Lung microvascular endothelial cell (primary cell): ENCODE measurements at places on chromosomes 7 and 10.

GRCh38 chr10:75402486-75403143, 1.1 kb upstream of the ZNF503 start:
- no peak for DNase-seq

GRCh38 chr7:140592964-140593671, 47.5 kb downstream of the DENND2A start:
- DNase-seq: no peak

DNA sequence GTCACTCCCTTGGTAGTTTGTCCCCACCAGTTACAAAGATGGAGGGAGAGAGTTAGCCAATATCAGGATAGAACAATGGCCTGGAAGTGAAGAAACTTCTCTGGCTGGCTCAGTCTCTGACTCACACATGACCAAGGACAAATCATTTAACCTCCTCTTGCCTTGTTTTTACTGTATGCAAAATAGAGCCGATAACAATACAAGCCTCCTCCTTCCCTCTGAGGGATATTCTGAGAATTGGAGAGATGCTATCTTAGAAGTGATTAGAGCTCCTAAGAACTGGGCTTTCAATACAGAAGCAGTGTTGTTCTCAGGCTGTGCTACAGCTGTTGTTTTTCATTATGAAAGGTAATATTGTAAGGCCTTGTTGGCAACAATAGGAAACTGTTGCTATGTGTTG, 87.7 kb upstream of the EGR2 start:
- DNase-seq: no peak

DNA sequence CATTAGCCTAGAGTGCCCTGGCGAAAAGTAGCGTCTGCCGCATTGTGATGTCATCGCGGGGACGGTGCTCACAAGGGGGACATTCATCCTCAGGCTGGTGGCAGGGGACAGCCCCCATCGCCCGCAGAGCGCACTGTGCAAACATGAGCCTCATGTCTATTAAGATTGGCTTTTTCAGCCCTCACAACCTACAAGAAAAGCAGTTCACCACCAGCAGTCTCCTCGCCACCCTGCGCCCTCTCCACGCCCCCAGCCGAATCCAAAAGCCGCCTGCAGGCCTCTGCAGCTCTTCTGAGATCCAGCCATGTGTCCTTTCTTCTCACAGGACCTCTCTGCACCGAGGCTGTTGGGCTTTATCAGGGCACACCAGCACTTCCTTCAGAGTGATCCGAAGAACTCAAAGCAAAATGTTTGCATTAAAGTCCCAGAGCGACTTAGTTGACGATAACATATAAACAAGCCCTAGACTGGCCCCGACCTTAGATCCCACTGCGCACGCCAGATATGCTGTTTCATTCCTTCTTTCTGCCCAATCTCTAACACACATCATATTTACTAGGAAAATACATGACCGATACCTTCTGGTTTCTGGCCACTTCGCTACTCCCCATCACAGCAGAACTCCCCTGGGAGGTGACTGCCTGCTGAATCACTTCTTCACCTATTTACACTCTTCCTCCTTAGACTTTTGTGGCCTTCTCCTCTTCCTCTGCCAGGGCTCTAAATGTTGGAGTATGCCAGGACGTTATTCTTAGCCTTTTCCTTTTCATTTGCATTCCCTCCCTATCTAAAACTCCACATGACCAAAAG, 206.0 kb upstream of the SH2B2 start:
- no peak for DNase-seq

- no peak for DNase-seq
Measured at GRCh38 chr10:121539786-121540185, 58.5 kb downstream of the FGFR2 start.

- DNase-seq: no peak
Measured at GRCh38 chr10:3104251-3104918, 37.0 kb downstream of the PFKP start.

DNA sequence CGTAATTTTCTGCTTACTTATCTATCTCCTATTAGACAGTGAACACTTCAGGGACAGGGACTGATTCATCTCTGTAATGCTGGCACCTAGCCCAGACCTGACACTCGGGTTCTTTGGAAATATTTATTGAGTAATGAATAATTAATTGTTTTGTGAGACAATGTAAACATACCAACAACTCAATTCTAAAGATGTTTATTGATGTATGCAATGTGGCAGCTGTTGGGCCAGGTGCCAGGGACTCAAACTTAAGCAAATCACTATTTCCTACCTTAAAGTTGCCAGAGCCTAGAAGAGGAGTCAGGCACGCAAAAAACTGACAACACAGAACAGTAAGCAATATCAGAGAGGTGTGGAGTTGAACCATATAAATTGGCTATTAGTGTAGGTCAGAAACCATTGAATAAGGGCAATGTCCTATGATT, 63.6 kb upstream of the BMPER start:
- DNase-seq: peak; percentile 59

- no peak for DNase-seq
Measured at GRCh38 chr10:125482108-125482507, 200.9 kb downstream of the TEX36 start.

DNA sequence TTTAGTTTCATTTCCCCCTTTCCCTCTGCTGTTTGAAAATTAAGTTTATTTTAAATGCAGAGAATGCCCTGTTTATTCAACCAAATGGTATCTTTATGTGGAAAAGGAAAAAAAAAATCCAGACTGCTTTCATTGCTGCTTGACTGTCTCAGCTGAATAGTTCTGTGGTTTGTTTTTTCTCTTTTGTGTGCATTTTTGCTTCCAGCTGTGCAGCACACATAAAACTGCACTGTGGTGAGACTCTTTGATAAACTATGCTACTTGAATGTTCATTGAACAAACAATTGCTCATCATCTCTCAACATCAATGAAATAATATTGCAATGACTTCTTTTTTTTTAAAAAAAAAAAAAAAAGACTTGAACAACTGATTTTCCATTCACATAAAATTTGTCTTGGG, 78.6 kb upstream of the GLI3 start:
- no peak for DNase-seq

- no peak for DNase-seq
Measured at GRCh38 chr10:101261702-101262101, 32.4 kb upstream of the LBX1 start.

DNA sequence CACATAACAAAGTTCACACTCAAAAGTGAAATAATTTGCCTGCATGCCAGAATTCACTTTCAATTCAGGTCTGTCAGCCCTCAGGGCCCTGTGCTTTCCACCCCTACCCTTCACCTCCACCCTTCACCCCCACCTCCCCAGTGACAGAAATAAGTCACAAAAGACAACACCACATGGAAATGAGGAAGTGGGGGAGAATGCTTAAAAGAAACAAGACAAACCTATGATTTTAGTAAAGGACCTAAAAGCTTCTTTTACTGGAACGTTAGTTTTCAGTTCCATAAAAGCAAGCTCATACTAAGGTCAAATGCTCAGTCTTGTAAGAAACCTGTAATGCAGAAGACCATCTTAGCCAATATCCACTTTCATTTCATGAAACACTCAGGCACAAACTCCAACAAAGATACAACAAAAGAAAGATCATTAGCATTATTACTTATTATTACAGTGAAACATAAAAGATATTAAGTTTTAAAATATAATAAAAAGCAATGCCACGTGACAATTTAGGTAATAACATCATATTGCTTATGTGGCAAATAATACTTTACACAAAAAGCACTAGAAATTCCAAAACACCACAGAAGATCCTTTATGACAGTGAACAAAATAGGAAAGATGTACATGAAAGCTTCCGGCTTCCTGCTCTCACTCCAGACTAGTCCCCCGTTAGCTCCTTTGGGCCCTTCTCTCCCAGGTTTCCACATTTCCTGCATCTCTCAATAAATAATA, 112.1 kb downstream of the LMBR1 start:
- no peak for DNase-seq

GRCh38 chr7:154480817-154481216, 428.6 kb downstream of the DPP6 start:
- DNase-seq: no peak

DNA sequence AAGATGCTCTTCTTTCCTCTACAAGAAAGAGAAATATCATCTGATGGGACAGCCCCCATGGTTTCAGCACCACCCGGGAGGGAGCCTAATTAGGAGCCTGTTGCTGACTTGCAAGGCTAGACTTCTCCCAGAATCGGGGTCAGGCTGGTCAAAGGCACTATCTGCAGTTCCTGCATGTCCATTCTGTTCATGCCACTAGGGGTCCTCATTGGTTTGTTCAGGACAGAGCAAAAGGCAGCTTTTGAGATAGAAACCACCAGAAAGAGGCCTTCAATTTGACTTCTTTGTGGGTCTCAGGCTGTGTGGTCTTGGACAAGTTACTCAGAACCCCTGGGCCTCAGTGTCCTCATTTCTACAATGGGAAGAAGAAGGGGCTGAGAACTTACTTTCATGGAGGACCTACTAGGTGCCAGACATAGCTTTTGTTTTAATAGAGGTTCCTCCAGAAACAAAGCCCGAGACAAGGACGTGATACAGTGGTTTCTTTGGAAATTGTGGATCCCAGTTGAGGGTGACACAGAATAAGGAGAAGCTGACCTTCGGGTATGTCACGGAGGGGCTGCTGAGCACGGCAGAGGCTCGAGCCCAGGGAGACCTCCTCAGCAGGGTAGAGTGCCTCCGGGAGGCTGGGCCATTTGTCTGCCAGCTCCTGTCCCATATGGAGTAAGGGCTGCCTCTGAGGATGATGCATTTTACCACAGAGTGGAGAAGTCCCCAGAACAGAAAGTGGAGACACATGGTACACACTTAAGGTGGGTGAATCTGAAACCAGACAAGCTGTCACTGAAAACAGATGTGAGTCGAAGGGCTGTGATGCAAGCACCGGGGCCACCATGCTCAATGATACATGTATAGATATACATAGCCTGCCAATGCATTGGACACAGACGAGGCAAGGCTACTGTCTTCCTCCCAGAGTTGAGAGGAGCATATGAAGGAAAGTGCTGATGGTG, 33.1 kb upstream of the NEUROD6 start:
- peak; percentile 62 for DNase-seq

GRCh38 chr10:80611481-80612185, 73.9 kb downstream of the SH2D4B start:
- DNase-seq: no peak

GRCh38 chr10:77524281-77524711, 113.3 kb downstream of the KCNMA1 start:
- no peak for DNase-seq

DNA sequence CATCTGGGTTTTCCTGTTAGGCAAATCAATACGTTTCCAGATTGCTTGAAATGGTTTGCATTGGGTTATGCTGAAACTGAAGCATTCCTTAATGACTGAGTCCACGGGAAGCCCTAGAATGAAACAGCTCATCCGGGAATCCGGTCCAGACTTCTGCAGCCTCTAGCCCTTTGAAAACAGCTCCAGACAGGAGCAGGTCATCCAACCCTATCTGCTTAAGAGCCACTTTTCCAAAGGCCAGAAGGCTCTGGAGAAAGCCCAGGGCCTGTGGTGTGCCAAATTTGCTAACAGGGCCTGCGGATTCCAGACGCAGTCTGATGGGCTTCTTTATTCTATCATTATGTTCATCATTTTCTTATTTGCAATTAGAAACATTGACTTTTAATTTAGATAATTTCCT, 265.4 kb downstream of the SKIDA1 start:
- DNase-seq: no peak

- no peak for DNase-seq
Measured at GRCh38 chr10:10780746-10781145, 236.9 kb upstream of the CELF2 start.

GRCh38 chr10:5038733-5039132, 35.1 kb upstream of the AKR1C2 start:
- no peak for DNase-seq

DNA sequence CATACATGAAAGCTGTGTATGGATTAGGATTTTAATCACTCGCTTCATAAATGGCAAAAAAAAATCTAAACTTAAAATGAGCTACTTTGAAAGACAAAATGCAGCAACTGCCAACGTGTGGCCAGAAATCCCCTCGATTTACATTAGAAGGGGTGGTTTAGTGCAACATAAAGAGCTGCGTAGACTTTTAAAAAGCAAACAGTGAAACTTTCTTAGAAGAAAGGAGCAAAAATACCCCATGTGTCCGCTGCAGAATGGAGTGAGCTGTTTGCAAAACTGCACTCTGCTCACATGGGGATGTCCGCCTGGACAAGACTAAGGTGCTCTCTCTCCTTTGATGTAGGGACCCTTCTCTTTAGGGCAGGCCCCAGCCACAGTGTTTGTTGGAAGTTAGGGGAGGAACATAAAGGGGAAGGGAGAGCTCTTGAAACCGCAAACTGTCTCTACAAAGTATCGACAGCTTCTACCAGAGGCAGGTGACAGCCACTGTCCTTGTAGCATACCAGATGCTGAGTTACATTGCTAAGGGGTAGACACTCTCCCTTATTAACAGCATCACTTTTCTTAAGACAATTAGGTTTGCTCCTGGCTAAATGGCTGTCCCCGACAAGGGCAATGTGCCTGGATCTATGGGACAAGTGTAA, 528.1 kb downstream of the KCNMA1 start:
- no peak for DNase-seq

GRCh38 chr10:86349474-86349873, 17.1 kb downstream of the GRID1 start:
- DNase-seq: peak; percentile 37

- DNase-seq: no peak
Measured at GRCh38 chr10:35739998-35740397, 97.9 kb upstream of the FZD8 start.

- DNase-seq: peak; percentile 19
Measured at GRCh38 chr10:70538195-70538520, 59.6 kb downstream of the PALD1 start.

DNA sequence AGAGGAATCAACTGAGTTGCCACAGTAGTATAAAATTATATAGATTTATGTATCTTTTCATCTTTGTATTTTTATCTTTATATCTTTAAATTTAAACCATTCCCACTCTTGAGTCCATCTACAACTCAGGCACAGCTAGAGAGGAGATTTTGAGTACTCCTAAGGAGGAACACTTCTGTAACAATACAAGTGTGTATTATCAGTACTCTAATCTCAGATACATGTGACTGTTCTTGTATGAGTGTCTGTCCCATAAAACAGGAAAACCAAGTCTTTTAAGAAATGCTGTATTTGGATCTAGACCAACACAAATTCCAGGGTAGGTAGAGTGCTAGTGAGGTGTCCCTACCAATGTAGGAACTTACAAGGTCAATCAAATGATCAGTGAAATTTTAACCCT, 1428.0 kb upstream of the LRRTM3 start:
- DNase-seq: no peak
